Heart left ventricle (tissue), 16 donors: ENCODE measurements at places on chromosomes 2 and 18.

DNA sequence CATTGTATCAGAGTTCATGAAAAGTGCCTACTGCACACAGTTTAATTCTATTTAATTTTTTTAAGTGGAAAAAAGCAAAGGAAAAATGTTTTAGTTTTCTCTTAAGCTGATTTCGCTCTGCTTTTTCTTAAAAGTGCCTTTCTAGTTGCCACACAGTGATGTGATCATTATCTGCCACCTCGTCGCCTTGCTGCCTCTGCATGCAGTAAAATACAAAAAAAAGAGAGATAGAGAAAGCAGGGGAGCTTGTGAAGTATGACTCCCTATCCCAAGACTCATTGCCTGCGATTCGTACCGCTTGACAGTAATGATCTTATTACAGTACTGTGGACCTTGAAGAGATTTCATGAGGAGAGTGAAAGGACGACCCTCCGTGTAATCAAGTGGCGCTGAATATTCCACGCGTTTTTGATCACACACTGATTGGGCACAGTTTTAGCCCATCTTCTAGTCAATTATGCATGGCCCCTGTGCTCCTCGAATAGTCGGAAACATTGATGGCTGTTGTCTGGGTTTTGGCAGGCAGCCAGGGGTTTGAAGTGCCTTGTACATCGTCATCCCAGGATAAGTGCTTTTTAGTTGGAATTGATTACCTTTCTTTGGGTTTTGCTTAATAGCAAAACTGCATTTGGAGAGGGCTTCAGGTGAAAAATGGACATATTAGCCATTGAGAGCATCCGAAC is 188.3 kb downstream of the GBX2 start:
- no peak for DNase-seq

DNA sequence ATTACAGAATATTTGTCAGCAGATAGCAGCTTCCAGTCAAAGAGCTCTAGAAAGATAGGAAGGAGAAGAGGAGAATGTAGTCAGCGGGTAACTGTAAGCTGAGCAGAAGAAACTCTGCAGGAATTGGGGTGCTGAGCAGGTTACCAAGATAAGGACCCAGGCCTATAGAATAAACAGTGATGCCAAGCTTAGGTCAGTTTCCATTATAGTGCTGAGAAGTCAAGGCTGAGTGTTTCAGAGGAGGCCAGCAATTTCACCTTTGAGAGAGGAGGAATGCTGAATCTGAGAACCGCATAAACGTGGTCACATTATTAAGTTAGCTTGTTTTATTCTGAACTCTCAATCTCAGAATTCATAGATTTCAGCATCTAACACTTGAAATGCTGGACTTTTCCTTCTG is 13.9 kb downstream of the NAB1 start:
- DNase-seq, result no peak

GRCh38 chr2:69238449-69239031 is 148.5 kb downstream of the GFPT1 start:
- no peak for DNase-seq

DNA sequence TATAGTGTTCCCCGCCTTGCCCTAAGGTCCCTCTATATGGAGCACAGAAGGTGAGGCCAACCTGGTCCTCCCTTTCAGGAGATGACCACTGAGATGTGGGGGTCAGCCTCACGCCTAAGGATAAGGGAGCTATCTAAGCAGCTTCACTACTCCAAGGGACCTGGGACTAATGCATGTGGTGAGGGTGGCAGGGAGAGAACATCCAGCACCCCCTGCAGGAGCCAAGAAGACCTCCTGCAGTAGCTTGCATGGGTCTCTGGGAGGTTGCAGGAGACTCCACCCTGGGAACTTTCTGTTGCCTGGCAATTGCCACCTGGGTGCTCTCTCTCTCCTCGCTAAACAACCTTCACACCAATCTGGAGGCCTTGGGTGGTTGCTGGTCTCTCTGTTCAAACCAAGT is 93.0 kb upstream of the KLHL29 start:
- no peak for DNase-seq

GRCh38 chr2:240922982-240923537 is 16.9 kb downstream of the CROCC2 start:
- DNase-seq, result peak; percentile 5

DNA sequence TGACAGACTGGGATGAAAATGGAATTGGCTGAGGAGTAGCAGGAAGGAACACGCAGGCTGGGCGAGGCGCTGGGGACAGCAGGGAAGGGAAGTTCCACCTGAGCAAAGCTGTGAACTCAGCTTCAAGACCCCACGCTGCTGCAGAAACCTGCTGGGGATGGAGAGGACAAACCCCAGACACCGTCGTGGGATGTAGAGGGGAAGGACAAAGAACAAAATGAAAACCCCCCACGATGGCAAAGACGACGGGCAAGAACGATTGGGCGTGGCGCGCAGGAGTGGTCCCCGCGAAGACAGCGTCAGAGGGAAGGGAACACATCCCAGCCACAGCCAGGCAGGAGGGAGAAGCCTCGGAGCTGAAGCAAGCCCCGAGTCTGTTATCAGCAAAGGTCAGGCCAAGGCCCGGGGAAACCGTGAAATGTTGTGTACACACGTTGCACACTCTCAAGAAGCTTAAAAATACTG is 222.9 kb downstream of the NDUFA10 start:
- peak; percentile 11 for DNase-seq

- no peak for DNase-seq
Measured at GRCh38 chr2:810397-810796, 133.2 kb upstream of the TMEM18 start.

GRCh38 chr18:50586710-50587109 is 26.8 kb downstream of the MAPK4 start:
- DNase-seq, result no peak

DNA sequence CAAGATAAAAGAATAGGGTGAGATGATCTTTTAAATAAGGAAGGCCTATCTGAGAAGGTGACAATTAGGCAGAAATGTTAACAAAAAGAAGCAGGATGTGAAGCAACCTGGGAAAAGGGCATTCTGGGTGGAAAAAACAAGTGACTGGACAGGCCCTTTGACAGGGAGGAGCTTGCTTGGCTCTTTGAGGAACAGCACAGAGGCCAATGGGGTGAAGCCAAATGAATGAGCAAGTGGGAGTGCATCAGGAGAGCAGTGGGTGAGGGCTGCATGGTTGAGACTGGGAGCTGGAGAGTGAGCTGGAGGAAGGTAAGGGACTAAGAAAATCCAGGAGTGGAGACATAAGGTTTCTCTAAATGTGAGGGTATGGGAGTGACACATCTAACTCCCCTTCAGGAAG is 126.9 kb downstream of the TDRD15 start:
- no peak for DNase-seq

GRCh38 chr2:235639428-235639773 is 145.6 kb downstream of the AGAP1 start:
- peak; percentile 76 for DNase-seq

DNA sequence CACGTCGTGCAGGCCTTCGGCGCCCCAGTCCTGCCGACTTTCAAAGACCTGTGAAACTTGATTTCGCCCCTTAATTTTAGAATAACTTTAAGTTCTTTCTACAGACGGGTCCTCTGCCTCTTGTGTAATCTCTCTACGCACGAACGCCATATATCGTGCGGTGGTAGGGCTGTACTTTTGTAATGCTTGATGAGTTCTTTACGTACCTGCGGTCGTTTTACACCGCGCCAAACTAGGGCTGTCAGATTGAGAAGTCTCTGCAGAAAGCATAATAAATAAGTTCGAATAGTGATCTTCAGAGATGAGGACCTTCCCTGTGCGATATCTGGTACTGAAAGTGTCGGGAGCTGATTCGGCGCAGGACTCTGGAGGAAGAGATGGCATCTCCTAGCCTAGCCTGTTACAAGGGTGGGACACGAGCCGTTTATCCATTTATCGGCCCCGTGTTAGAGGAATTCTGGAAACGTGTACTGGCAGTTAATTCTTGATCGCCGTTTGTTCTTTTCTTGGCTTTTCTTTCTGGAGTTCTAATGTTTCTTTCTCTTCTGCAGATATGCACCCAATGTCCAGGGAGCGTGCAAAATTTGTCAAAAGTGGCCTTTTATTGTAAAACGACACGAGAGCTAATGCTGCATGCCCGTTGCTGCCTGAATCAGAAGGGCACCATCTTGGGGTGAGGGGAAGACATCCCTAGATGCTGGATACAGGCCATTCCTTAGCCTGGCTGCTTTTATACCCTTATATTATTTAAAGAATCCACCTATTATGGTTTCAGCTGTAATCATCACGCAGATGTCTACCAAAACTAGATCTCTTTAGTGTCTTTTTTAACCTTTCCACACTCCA is 781 bp upstream of the SLC5A6 start:
- DNase-seq, result no peak

- peak; percentile 52 for DNase-seq
Measured at GRCh38 chr2:121074293-121074932, 210.6 kb downstream of the TFCP2L1 start.

DNA sequence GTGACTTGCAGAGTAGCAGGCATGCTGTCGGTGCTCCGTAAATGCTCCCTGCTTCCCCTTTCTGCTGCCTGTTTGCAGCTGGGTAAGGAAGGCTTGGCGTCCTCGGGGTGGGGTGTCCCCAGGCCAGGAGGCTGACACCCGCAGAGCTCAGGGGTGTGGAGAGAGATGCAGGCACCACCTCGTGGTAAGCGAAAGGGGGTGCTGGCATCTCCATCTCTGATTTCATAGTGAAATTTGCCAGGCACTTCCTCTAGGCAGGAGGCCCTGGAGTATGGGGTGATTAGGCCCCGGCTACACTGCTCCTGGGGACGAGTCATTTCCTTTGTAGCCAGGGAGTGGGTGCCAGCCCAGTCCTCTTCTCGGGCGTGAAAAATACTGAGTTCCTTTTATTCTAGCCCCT is 160.4 kb downstream of the KLHL29 start:
- no peak for DNase-seq

- DNase-seq, result no peak
Measured at GRCh38 chr2:36469106-36469477, 113.5 kb downstream of the CRIM1 start.

- DNase-seq, result no peak
Measured at GRCh38 chr2:37802211-37802752, 122.8 kb upstream of the RMDN2 start.
